ENCODE measurements at places on chromosomes 12 and 14.

GRCh38 chr12:82721726-82722125 is 35.0 kb downstream of the TMTC2 start:
- no peak for DNase-seq

DNA sequence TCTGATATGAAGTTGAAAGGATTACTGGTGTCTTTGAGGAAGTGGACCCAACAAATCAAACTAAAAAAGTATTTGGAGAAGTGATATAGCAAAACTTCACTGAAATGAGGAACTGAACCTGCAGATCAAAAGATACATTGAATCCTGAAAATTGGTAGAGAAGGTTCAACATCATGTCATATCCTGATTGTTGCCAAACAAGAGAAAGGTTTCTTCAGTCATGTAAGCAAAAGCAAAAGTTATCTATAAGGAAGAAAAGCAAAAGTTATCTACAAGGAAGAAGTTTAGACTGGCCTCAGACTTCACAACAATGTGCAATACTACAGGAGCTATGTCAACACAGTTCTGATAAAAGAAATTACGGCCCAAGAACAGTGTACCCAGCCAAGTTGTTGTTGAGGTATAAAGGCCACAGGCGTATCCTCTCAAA is 142.7 kb downstream of the RAD51B start:
- DNase-seq = peak; percentile 44

DNA sequence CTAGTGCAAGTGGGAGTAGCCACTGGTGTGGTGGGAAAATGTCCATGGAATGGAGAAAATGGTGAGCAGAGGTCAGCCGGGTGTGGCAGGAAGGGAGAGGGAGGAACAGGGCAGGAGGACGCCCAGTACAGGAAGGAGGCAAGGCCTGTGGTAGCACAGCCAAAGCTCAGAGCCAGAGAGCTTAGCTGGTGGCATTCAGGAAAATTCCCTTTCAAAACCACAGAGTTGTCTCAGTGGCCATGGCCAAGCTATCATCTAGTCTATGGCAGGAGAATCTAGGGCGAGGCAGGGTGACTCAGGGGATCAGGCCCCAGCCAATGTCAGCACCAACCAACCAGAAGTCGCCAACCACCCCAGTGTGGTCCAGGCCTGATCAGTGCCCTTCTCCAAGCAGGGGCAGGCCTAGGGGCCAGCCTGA is 67.7 kb upstream of the DDX11 start:
- no peak for DNase-seq

GRCh38 chr12:119578112-119578511 is 15.5 kb upstream of the TMEM233 start:
- no peak for DNase-seq

DNA sequence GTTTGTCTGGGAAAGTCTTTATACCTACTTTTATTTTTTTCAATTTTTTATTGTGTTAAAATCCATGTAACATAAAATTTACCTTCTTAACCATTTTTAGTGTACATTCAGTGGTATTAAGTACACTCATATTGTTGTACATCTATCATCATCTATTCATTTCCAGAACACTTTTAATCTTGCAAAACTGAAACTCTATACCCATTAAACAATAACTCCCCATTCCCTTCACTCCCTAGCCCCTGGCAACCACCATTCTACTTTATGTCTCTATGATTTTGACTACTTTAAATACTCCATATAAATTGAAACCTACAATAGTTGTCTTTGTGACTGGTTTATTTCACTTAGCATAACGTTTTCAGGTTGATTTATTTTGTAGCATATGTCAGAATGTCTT is 131.9 kb upstream of the SLC38A2 start:
- DNase-seq = no peak

GRCh38 chr12:90897986-90898385 is 57.0 kb downstream of the CCER1 start:
- DNase-seq = peak; percentile 12

DNA sequence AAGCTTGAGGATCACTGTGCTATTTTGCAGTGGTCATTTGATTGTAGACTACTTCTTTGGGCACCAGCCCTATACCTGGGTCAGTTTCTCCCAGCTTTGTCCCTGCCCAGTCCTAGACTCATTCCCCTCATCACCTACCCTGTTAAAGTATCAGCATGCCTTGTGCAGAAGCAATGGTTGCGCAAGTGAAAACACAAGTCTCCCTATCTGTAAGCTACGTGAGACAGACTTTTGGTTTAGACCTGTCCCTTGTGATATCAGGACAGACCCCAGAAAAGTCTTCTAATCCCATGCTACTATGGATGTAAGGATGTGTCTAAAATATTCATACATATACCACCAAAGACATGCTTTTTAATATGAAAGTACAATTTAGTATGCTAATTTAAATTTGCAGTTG is 88.8 kb upstream of the ATP2B1 start:
- DNase-seq = no peak

GRCh38 chr12:106031761-106032622 is 106.8 kb downstream of the NUAK1 start:
- DNase-seq = no peak

GRCh38 chr12:5437182-5437583 is 5.3 kb downstream of the NTF3 start:
- DNase-seq = no peak

DNA sequence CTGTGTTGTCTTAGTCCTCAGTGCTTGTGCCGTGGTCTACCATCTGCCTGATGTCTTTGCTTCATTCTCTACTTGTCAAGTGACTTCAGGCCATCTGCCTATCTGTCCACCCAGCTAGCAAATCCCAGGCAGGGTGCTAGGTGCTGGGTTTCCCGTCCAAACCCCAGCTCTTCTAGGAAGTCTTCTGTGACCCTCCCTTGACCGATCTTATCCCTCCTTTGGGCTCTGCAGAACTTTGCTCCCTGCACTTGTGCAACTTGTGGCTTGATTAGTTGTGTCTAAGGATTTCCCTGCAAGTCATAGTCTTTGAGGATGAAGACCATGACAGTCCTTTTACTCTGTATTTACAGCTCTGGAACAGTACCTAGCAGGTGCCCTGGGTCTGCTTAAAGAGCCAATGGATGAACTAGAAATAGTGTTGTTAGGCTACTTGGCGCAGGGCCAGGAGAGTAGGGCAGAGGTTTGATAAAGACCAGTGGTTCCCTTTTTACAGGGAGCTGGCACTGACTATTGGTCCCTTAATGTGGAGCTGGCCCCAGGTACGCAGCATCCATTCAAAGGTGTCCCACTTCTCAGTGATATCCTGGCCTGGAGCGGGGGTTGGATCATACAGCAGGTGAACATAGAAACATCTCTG is 60.1 kb downstream of the ADCK1 start:
- DNase-seq = no peak

DNA sequence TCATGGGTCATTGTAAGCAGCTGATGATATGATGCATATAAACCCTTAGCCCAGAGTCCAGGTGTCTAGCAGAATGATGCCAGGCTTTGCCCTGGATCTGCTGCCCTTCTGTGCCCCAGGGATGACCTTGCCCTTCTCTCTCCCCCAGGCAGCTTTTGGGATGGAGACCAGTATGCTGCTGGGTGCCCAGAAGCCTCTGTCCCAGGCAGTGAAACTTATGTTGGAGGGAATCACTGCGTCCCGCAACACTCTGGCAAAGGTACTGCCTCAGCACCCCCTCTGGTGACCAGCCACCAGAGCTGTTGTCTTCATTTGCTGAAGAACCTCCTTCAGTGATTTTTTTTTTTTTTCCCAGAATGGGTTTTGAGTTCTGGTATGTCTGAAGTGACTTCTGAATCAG is 23.3 kb downstream of the CYP46A1 start:
- DNase-seq = no peak

DNA sequence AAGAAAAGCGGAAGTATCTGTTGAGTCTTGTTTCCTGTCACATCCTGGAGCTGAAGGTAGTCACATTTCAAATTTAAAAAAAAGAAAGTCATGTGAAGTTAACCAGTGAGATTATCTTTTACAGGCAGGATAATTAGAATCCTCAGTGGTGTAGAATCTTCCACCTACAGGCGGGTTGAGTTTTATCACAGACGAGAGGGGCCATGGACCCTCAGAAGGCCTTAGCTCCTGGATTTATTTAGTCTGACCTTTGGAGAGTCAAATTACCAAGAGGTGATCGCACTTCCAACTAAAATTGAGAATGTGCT is 13.0 kb upstream of the GNG2 start:
- no peak for DNase-seq

DNA sequence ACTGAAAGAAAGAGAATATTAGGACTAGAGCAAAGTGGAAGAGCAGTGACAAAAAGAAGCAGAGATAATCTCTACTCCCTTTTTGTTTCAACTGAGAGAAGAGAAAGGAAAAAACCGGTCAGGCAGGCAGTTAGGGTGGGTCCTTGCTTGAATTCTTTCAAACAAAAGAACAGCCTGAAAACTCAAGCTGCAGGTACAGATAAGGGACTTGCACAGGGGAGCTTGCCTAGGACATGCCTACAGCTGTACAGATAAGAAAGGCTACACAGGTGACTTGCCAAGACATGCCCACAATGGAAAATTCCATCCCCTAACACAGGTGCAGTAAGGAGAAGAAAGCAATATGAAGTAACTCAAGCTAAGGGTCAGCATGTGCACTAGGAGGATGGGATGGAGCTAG is 532.2 kb upstream of the MIS18BP1 start:
- peak; percentile 62 for DNase-seq
